ENCODE measurements at places on chromosomes 3 and 15. TPM values are rescaled to one million over a fixed set of nuclear protein-coding genes. Genes with fewer than 3 reads are reported as not detected.

Gene CLDN16
- total RNA-seq: 0.22 TPM

Gene ZNF860
- total RNA-seq: 0.44 TPM

Gene TGM4
- total RNA-seq: not detected

Gene STXBP5L
- not detected for total RNA-seq

Gene MAP6D1
- 2.0 TPM for total RNA-seq

All from placental pericyte (primary cell).